ENCODE measurements at places on chromosomes 11 and 22.
A peak's percentile ranks its signal among the peaks of the same experiment; 100 is the strongest.

DNA sequence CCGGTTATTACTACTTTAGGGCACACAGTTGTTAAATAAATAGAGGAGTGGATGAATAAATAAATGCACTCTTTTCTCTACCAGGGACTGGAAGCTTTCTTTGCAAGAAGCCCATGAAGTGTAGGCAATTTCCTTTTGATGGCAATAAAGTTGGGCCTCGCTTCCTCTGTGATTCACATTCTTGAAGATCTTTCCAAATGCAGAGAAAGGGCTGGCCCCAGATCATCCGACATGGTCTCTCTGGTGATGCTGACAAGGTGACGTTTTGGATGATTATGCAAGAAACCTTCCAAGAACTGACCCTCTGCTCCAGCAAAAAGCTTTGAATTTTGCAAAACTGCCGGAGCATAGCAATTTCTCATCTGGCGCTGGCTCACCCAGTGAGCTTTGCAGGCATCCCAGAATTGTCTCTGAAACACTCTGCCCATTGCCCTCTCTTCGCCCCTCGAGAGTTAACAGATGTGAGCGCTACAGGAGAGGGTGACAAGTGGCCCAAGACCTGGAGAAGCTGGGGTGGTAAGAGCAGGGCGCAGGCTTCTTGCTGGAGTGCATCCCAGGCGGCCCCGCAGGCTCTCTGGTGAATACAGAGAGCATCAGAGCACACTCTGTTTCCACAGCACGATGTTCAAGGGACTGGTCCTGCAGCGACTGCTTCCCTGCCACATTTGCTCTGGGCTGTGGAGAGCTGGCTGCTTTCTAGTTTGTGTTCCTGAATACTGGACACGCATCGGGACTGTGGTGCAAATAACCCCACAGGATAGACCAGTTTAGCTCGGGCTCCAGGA, 11.5 kb upstream of the IFT27 start:
- DNase-seq, result no peak

DNA sequence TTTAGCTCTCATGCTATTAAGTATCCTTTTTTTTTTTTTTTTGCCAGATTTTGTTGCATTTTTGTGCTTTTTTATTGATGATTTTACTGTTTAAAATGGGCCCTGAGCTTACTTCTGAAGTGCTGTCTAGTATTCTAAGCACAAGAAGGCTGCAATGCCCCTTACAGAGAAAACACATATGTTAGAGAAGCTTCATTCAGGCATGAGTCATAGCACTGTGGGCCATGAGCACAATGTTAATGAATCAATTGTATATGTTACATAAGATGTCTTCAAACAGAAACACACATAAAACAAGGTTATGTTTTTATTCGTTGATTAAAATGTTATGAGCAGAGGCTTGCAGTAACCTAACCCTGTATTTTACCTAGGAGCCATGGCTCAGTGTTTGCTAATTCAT, 117.8 kb upstream of the C11orf87 start:
- DNase-seq, result no peak

DNA sequence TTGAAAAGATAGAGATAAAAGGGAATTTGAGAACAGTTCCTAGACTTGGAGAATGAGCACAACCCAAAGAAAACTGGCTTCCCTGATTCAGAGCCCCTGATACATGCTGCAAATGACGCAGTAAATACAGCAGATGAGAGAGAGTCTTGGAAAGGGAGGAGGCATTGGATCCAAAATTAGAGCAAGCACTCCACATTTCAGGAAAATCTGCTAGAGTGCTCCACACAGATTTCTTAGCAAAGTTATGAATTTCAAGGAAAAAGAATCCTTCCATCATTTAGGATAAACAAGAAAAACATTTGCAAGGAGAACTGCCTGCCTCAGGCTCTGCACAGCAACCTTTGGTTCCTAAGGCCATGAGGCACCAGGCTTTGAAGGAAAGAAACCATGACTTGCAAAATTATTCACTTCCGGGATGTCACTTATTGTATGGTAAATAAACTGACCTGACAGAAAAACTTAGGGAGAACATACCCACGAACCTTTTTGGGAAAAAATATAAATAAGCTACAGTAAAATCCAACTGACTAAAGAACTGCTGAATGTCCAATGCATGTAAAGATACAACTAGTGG, 89.8 kb upstream of the RTL6 start:
- no peak for DNase-seq

- no peak for DNase-seq
Measured at GRCh38 chr11:118911880-118912741, 13.6 kb downstream of the BCL9L start.

- DNase-seq, result no peak
Measured at GRCh38 chr11:70290361-70291065, 20.0 kb downstream of the PPFIA1 start.

DNA sequence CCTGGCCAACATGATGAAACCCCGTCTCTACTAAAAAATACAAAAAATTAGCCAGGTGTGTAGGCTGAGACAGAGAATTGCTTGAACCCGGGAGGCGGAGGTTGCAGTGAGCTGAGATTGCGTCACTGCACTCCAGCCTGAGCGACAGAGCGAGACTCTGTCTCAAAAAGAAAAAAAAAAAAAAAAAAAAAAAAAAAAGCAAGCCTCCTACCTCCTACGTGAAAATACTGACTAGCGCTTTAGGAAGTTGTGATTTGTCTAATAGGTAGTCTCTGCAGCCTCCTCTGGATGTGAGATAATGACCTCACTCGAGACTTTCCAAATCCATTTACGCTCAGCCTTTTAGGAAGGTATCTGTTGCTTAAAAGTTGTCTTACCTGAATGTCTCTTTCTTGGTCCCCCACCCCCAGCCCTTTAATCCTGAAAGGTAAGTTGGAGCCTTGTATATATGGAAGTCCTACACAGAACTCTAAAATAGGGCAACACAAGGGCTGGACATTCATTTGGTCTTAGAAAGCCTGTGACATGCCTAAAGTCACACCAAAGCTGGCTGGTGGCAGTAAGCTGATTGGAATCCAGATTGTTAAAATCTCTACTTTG, 5.5 kb downstream of the SEPTIN3 start:
- DNase-seq, result no peak

GRCh38 chr22:46737105-46737975, 712 bp downstream of the CERK start:
- peak; percentile 70 for DNase-seq

- no peak for DNase-seq
Measured at GRCh38 chr11:7969756-7970646, 4.8 kb upstream of the NLRP10 start.

DNA sequence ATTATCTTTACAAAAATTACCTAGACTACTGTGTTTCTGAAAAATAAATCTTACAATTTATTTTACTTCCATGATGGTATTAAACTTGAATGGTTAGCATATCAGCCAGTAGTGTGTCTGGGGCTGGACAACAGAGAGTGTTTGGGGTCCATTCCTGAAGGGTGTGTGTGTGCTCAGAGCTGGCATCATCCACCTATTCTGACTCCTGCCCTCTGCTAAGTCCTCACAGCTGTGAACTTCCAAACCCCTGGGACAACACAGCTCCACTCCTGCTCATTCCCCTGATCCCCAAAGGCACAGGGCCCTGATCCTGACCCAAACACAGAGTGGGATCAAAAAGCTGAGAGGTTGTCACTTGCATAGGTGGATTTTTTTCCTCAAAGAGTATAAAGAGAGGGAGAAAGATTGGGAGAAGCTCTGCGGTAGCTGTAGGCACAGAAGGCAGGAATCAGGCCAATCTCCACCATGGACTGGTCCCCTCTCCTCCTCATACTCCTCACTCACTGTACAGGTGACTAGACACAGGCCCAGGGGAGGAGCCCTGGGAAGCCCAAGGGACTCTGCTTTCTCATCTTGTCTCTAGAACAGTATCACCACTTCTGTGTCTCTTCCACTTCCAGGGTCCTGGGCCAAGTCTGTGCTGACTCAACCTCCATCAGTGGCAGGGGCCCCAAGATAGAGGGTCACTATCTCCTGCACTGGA, 55.7 kb upstream of the TOP3B start:
- no peak for DNase-seq

DNA sequence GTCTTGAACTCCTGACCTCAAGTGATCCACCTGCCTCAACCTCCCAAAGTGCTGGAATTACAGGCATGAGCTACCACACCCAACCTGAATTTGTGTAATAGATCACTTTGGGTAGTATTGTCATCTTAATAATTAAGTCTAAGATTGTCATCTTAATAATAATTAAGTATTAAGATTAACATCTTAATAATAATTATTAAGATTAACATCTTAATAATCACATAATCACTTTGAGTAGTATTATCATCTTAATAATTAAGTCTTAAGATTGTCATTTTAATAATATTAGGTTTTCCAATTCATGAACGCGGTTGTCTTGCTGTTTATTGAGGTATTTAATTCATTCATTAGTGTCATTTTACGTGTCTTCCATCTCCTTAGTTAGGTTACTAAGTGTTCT, 8.2 kb downstream of the MOV10L1 start:
- no peak for DNase-seq

DNA sequence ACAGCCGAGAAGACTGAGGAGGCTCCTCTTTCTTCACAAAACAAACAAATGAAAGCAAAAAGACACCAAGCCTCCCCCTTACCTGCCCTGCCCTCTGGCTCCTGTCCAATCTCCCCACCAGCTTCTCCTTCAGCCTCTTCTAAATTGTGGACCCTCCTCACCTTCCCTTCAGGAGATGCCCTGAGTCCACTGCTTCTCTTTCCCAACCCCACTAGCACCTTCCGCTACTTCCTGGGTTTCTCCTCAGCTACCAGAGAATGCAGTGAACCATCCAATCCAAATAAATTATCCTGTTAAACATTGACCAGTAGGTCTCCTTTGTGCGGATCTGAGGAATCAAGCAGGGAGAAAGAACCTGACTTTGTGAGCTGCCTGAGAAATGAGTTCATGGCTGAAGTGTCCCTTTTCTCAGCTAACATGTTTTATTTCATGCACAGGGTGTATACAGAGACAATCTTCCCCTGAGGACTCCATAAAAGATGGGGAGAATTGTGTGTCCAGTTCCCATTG, 63.2 kb upstream of the VPREB1 start:
- DNase-seq, result no peak
